CD4-positive, alpha-beta T cell treated with Interleukin-4 for 4 hours (primary cell): ENCODE measurements at places on chromosomes 3 and 15.
A peak's percentile ranks its signal among the peaks of the same experiment; 100 is the strongest.

- DNase-seq, result peak; percentile 91
These were observed 903 bp downstream of the SLC25A38 start for GRCh38 chr3:39383881-39384664.

GRCh38 chr3:32685543-32686185 is 676 bp downstream of the CNOT10 start:
- no peak for DNase-seq

DNA sequence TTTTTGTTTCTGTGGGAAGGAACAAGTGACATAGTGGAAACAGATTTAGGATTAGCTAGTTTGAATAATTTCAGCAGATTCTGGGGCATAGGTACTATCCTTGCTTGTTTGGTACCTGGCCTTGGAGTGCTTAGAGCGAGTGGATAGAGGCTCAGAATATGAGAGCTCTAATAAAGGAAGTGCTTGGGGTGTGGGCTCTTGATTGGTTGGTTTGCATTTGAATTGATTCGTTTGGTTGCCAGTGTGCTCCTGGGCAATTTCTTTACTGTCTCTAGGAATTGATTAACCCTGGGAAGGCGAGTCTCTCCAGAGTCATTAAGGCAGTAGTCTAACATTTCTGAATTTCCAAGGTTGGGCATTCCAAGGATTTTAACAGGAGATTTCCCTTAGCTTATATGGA is 98.0 kb downstream of the DTWD1 start:
- no peak for DNase-seq

DNA sequence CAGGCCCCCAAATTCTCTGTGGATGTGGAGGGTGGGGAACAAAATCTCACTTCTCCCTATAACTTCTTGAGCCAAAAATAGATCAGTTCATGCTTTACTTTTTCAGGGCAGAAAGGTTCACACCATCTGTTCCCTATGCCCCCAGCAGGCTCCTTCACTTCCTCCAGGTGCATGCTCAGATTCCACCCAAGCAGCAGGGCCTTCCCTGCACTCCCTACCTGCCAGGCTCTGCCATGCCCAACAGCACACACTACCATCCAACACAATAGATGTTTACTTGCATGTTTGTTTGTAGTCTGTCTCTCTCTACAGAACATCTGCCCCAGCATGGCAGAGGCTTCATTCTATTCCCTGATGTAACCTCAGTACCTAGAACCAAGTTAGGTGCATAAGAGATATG is 43.3 kb downstream of the GABRB3 start:
- no peak for DNase-seq

- no peak for DNase-seq
These were observed 101.8 kb downstream of the STT3B start for GRCh38 chr3:31634476-31634875.

DNA sequence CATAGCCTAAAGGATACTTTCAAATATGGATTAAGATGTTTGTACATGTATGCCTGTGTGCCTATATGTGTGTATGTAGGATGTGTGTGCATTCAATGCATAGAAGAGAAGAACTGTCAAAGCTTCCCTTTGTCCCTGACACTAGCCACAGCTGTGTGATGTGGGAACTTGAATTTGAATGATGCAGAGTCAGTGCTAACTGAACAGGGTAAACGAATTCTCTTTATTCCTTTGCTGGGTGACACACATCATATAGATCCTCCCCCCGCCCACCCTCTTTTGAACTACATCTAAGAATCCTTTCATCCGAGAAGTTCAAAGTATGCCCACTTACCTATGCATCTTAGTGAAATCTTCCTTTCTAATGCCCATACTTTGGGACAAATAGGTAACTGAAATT is 228.3 kb downstream of the GAP43 start:
- no peak for DNase-seq

GRCh38 chr15:68197661-68198437 is 7.3 kb downstream of the CALML4 start:
- DNase-seq, result no peak

GRCh38 chr15:80597076-80597475 is 98.0 kb upstream of the ABHD17C start:
- no peak for DNase-seq

DNA sequence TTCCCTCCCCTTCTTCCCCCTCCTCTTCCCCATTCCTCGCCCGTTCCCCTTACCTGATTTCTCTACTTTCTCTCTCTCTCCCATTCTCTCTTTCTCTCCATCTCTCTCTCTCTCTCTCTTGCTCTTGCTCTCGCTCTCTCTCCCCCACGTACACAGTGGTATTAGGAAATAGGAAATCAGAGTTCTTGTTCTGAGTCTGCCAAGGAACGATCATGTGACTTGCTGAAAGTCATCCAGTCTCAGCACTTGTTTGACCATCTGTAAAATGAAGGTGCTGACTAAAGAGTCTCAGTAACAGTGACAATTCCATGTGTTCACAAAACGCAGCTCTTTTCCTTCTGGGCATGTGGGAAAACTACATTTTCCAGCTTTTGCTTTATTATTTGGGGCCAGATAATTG is 445.0 kb upstream of the TGFBR2 start:
- no peak for DNase-seq

DNA sequence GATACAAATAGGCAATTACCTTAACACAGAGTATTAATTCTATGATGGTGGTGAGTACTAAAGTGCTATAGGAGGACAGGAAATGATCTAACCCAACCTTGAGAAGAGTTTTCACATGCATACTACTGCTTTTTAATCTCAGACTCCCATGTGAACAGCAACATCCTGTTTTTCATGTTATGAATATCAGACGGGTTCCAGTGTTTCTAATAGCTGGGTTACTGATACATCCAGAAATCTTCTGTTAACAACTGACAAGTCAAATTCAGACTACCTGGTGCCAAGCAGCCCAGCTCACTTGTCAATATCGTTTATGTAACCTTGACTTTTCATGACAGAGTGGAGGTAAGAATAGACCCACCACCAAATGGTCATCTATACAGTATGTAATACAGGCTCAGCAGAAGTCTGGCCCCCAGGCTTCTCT is 220.2 kb upstream of the COL8A1 start:
- DNase-seq, result no peak

- DNase-seq, result no peak
These were observed 432.7 kb upstream of the ARHGEF26 start for GRCh38 chr3:153688301-153689120.

- no peak for DNase-seq
These were observed 14.7 kb upstream of the SECISBP2L start for GRCh38 chr15:49060710-49061495.

- DNase-seq, result no peak
These were observed 8.2 kb downstream of the CDC25A start for GRCh38 chr3:48180021-48180420.

- DNase-seq, result no peak
These were observed 59.8 kb downstream of the CPNE4 start for GRCh38 chr3:131975047-131975446.

DNA sequence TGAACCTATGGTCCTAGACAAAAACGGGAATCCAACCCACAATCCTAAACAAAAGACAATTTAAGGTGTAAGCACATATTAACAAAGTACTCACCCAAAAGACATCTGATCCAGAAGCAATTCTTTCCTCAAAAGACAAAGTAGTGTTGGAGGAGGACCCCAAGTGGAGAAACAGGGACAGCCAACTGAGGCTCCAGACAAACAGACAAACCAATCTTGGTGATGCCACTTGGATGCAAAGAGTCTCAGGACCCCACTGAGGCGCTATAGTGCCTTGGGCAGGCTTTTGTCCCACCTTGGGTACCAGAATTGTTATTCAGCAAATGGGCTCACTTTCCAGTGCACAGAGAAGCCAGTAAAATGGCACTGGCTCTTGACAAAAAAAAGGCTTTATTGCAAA is 613.8 kb downstream of the DIPK2A start:
- DNase-seq, result no peak

DNA sequence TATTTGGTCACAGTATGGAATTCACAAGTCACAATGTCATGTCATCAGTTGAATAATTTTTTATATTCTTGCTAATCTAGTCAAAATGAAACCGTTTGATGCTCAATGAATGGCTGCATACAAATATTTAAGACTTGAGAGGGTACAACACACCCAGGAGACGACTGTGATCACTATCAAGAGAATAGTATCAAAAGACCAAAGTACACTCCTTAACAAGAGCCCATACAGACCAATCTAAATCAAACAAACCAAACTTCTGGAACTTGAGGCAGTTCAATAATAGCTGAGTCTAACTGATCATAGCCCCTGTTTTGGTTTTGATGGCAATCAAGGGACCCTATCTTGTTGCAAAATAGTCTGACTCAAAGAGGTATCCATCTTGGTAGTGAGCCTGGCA is 265.1 kb downstream of the THSD4 start:
- no peak for DNase-seq

DNA sequence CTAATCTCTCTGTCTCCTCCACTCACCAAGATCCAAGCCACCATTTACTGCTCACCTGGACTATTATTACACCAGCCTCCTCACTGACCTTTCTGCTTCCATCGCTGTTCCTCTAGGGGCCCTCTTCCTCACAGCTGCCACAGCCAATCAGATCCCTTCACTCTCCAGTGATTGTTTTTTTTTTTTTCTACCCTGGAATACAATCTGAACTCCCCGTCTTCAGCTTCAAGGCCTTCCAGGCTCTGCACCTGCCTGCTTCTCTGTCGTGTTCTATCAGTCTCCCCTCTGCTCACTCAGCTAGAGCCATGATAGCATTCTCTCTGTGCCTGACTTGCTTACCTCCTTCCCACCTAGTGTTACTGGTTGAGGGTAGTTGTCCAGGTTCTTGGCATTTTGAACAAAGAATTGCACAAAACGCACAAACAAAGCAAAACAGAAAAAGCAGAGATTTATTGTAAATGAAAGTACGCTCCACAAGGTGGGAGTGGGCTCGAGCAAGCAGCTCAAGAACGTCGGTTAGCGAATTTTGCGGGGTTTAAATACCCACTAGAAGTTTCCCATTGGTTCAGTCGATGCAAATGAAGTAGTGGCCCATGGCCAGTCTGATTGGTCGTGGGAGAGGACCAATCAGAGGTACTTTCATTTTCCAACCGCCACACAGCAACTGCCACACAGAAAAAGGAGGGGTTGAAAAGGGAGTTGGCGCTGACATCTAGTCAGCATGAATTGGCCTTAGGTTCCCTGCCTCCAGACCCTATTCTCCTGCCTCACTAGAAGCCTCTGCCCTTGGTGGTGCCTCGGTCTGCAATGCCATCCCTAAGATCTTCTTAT is 188.9 kb downstream of the TLE3 start:
- DNase-seq, result no peak

DNA sequence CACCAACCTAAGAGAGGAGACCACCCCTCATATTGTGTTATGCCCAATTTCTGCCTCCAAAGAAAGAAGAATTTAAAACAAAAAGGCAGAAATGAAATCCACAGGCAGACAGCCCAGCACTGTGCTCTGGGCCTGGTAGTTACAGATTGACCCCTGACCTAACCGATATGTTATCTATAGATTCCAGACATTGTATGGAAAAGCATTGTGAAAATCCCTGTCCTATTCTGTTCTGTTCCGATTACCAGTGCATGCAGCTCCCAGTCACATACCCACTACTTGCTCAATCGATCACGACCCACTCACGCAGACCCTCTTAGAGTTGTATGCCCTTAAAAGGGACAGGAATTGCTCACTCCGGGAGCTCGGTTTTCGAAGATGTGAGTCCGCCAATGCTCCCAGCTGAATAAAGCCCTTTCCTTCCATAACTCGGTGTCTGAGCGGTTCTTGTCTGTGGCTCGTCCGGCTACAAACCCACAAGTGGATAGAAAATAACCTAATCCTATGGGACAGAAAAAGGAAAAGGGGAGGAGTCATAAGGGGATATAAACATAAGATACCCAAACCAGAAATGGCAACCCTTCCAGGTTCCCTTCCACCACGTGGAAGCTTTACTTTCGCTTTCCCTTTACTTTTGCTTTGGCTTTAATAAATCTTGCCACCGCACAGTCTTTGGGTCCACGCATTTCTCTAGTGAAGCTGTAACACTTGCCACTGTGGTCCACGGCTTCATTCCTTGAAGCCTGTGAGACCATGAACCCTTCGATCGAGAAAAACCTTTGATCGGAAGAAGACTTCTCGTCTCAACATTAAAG is 1.7 kb upstream of the CFAP91 start:
- DNase-seq, result no peak

GRCh38 chr15:29925227-29926082 is 103.2 kb upstream of the TJP1 start:
- DNase-seq, result no peak

GRCh38 chr3:170508839-170509238 is 77.0 kb downstream of the SLC7A14 start:
- DNase-seq, result no peak

DNA sequence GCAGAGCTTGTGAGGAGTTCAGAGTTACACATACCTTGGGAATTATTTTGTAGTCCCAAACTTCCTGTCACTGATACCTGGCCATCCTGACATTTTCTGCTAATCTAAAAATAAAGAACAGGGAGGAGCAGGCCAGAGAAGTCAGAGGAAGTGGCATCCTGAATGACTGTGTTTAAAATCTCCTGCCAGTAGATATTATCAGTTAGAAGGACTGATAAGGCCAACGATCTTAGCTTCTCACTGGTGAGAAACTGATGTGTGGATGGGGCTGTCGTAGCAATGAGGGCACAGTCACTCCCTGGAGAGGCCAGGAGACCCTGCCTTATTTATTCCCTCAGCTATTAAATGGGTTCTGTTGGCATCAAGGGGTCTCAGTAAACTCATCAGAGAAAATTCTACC is 115.1 kb downstream of the DGKG start:
- no peak for DNase-seq

GRCh38 chr3:37779289-37780152 is 82.2 kb upstream of the CTDSPL start:
- DNase-seq, result peak; percentile 47

DNA sequence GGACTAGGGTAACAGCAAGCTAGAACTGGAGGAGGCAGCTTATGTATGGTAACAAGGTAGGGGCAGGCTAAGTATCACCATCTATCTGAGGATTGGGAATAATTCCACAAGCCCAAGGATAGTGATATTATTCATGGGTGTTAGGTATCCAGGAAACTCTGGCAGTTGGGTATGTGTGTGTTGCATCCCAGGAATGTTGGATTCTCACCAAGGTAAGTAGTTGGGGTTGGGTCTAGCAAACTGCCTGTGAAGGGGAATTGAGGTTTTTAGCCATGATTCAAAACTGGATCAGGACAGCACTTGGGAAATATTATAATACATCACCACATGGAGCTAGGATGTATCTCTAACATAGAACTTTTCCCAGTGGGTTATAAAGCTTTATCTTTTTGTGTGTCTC is 626.4 kb upstream of the GOLIM4 start:
- no peak for DNase-seq

- DNase-seq, result no peak
These were observed 79.8 kb downstream of the FOXP1 start for GRCh38 chr3:71503525-71504249.

GRCh38 chr3:194827486-194827885 is 141.8 kb downstream of the FAM43A start:
- DNase-seq, result no peak

DNA sequence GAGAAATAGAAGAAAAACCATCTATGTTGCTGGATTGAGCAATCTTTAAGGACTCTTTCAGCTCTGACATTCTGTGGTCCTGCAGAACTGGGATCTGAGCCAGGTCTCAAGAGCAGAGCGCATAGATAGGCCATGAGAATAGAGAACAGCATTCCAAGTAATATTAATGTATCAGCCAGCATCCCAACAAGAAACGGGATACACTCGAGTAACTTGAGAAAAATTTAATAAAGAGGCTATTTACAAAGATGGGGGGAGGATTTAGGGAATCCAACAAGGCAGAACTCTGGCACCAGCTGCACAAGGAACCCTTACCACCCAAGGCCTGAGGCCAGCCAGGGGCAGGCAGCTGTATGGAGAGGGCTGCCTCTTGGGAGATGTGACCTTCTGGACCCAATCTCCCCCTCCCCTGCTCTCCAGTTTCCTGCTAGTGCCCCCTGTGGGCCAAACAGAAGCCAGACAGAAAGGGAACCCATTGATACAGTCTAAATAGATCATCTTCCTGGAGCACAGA is 8.2 kb downstream of the TMOD2 start:
- DNase-seq, result no peak
